ENCODE measurements at places on chromosomes 4 and X.
A peak's percentile ranks its signal among the peaks of the same experiment; 100 is the strongest.

DNA sequence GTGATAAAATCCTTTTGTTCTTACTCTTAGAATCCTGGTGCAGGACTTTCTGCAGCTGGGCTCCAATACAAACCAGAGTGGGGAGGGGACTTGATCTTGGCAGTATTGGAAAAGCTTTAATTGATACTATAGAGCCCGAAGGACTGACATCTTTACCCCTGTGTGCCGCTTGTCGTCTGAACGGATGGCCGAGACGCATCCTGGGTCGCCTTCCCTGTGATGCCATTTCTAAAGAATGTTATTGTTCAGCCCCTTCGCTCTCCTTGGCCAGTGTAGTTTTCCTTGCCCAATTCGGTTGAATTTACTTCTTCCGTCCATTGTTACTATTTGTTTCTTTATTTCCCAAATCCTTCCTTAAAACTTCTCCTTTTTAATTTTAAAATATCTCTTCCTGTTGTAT, 80.9 kb downstream of the CLDN34 start:
- no peak for DNase-seq

GRCh38 chr4:138953961-138954371, 61.6 kb upstream of the NOCT start:
- no peak for DNase-seq

- no peak for DNase-seq
Observed at GRCh38 chr4:33494150-33494549, 2750.2 kb downstream of the ARAP2 start.

GRCh38 chr4:40445671-40446070, 110.5 kb downstream of the CHRNA9 start:
- DNase-seq = no peak

- no peak for DNase-seq
Observed at GRCh38 chrX:119228512-119229252, 7.4 kb upstream of the PGRMC1 start.

GRCh38 chrX:38124000-38124399, 96.7 kb downstream of the SRPX start:
- DNase-seq = no peak

DNA sequence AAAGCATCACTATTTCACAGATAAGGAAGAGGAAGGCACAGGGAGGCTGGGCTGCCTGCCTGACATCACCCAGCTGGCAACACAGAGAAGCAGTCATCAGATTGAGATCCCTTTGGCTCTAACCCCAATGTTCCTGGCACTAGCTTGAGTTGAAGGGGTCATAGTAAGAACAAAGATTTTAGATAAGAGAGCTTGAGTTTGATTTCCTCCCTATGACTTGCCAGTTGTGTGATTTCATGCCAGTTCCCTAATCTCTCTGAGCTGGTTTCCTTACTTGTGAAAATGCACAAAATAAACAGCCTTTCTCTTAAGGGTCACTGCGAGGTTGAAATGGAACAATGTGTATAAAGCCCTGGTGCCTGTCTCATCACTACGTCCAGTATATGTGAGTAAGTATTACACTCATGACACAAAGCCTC, 475.4 kb upstream of the HS3ST1 start:
- no peak for DNase-seq

- DNase-seq = no peak
Observed at GRCh38 chrX:110871839-110872238, 76.2 kb upstream of the CHRDL1 start.

DNA sequence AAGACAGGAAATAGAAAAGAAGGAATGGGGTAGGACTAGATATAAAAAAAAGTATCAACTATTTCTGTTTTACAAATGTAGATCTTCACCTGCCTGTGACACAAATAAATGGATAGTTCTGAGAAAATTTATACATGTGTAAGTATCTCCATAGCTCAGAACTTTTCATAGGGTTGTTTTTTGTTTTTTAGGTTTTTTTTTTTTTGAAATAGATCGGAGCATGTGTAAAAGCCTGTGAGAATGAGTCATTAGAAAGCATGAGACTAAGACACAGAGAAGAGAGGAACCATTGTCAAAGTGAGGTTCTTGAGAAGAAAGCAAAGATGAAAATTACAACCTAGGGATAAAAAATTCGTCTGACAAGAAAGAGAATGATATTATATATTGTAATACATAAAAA, 481.6 kb downstream of the PABPC4L start:
- DNase-seq = no peak

DNA sequence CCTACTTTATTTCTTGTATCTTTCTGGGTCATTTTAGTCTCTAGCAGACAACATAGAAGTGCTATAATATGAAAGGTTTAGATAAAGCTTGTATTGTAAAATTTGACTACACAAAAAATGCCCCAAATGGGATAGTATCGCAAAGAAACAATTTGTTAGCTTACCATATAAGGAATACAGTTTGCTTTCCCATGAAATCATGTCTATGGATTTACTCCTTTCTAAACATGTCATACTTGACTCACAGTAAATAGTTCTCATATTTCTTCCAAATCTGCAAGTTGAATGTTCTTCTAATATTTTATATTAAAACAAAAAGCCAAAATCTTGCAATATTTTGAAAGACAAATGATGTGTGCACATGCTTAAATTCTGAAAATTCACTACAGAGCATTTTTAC, 103.9 kb downstream of the PPA2 start:
- no peak for DNase-seq

DNA sequence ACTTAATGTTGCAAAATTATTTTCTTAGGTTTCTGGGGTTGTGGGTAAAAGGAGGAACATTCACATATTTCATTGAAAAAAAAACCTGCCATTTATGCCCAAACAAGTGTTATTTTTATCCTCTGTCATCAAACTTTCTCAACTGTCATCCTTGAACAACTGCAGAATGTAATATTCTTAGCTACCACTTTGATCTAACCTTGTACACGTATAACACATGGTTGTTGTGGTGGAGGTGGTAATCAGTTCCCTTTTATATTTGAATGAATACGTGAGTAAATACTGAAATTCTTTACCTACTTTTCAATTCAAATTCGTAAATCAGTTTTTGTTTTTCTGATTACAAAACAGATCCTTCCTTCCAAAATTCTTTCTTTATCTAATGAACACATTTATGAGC, 3.8 kb upstream of the AMMECR1 start:
- no peak for DNase-seq

- no peak for DNase-seq
Observed at GRCh38 chrX:13937370-13938050, 92.2 kb downstream of the GEMIN8 start.

DNA sequence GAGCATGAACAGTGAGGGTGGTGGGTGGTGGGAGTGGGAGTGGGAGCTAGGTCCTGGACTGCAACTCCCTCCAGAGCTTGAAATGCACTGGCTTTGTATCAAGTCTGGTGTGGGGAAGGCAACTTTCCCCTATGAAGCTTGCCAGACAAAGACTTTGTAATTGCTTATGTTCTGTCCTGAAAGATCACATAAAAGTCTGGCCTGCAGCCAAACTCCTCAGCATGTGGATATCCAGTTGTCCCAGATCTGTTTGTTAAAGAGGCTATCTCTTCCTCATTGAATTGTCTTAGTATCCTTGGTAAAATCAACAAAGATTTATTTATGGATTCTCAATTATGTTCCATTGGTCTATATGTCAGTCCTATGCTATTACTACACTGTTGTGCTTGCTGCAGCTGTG, 607.9 kb downstream of the GLUD2 start:
- DNase-seq = no peak

DNA sequence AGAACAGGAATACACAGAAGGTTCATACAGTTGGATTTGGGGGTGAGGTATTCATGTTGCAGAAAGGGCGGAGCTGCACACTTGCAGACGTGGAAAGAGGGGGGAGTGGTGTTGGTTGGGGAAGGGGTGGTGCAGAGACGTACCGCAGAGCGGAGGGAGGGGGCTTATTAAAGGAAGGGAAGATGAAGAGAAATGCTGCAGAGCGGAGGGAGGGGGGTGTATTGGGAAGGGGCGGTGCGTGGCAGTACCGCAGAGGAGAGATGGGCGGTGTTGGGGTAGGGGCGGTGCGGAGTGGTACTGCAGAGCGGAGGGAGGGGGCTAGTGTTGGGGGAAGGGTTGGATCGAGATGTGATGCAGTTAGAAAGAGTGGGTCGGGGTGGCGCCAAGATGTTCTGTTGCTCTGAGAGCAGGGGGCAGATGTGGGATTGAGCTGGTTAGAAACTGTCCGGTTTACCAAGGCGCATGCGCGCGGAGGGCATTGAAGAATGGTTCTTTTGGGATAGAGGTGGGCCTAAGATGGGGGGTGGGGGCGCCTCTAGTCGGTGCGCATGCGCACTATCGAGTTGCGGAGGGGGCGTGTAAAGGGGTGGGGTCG, 900 bp downstream of the TRO start:
- DNase-seq = peak; percentile 87

DNA sequence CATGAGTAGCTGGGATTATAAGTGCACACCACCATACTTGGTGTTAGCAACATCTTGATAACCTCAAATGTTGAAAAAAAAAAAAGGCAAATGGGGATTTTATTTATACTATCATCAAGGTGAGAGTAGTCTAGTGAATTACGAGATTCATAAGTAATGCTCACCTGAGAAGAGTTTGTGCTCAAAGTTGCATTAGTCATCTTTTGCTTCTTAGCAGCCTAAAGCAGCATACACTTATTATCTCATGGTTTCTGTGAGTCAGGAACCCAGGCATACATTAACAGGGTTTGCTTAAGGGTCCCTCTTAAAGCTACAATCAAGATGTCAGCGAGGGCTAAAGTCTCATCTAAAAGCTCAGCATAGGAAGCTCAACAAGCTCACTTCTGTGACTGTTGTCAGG, 8.2 kb upstream of the EXOSC9 start:
- no peak for DNase-seq

DNA sequence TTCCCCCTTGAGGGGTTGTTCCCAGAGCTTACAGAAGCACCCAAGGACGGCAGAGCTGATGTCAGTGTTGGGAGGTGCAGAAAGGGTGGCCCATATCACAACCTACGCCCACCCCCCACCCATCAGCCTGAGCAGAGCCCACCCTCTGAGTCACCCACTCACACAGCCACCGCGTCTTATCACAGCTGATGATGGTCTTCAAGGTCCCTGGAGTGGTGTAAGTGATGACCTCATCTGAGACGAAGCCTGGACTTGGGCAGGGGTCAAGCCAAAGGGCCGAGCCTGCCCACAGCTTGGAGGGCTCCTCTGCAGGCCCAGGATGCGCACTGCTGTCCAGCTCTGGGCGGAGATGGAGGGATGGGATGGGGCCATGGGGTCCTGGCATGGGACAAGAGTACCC, 3.0 kb upstream of the HTRA3 start:
- DNase-seq = no peak

- DNase-seq = no peak
Observed at GRCh38 chrX:78725287-78725686, 22.2 kb upstream of the LPAR4 start.

DNA sequence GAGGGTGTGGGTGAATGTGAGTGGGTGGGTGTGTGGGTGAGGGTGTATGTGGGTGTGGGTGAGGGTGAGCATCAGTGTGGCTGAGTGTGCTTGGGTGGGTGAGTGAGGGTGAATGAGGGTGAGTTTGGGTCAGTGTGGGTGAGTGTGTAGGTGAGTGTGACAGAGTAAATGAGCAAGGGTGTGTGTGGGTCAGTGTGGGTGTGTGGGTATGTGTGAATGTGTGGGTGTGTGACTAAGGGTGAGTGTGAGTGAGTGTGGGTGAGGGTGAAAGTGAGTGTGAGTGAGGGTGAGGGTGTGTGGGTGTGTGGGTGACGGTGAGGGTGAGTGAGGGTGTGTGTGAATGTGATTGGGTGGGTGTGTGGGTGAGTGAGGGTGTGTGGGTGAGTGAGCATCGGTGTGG, 1676.7 kb upstream of the TENM3 start:
- DNase-seq = no peak

- no peak for DNase-seq
Observed at GRCh38 chrX:17021851-17022604, 75.6 kb downstream of the REPS2 start.

- DNase-seq = no peak
Observed at GRCh38 chr4:185101354-185101890, 41.6 kb upstream of the SLC25A4 start.

- DNase-seq = no peak
Observed at GRCh38 chr4:27176400-27176799, 315.8 kb downstream of the STIM2 start.

GRCh38 chr4:126899331-126899801, 733.4 kb upstream of the INTU start:
- DNase-seq = no peak

DNA sequence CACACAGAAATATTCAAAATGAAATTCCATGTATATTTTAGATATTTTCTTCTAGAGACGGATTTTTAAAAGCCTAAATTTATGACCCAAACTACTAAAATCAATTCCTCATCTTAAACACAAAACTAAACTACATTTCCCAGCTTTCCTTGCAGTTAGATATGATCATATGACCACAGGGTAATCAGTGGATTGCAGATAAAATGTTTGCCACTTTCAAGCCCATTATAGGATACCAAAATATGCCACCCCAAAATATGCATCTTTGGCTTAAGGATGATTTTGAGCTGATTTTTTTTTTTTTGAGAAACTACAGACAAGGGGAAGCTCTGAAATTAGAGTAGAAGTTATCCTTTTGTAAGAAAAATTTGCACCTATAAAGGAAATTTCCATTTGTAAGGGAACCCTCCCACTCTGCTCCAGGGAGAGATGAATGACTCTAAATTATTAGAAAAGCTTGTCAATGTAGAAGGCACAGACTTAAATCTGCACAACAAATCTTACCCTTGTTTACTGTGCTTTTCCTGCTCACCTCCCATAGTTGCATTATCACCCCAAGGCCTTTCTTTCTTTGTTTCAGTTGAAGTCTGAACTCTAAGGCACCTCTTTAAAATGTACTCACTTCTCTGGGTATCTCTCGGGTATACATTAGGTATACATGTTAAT, 503.0 kb downstream of the PDHA2 start:
- DNase-seq = no peak

DNA sequence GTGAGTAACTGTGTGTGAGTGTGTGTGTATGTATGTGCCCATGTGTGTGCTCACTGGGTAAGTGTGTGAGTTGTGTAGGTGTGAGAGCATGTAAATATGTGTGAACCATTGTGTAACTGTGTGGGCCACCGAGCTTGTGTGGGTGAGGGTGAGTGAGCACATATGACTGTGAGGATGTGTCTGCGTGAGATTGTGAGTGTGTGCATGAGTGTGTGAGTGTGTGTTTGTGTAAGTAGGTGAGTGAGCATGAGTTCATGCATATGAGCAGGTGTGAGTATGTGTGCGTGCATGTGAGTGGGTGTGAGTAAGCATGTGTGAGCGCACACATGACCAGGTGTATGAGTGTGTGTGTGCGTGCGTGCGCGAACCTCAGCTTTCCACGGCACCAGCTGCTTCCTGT, 1.4 kb upstream of the ATP2B3 start:
- DNase-seq = no peak

Data from mesenteric fat pad (tissue), 1 donor.